ENCODE measurements at places on chromosomes 5 and 9. TPM values are rescaled to one million over a fixed set of nuclear protein-coding genes. Genes with fewer than 3 reads are reported as not detected.

SPATA31C1 gene
- not detected for polyA plus RNA-seq

PCDHA4 gene
- 0.53 TPM for polyA plus RNA-seq

SH3RF2 gene
- polyA plus RNA-seq, result 22.4 TPM

CHSY3 gene
- 0.15 TPM for polyA plus RNA-seq

ADGRV1 gene
- polyA plus RNA-seq, result 3.9 TPM

NEUROG1 gene
- not detected for polyA plus RNA-seq

HAVCR1 gene
- not detected for polyA plus RNA-seq

LMBRD2 gene
- 1.0 TPM for polyA plus RNA-seq

MSX2 gene
- polyA plus RNA-seq, result 0.47 TPM

PCDHGA10 gene
- polyA plus RNA-seq, result 0.26 TPM

LCN1 gene
- not detected for polyA plus RNA-seq

IL33 gene
- 3.4 TPM for polyA plus RNA-seq

LECT2 gene
- not detected for polyA plus RNA-seq

OR1N2 gene
- polyA plus RNA-seq, result not detected

PLAC8L1 gene
- polyA plus RNA-seq, result 0.87 TPM

LCN15 gene
- polyA plus RNA-seq, result not detected

PCDHGA4 gene
- 0.61 TPM for polyA plus RNA-seq

MARCOL gene
- polyA plus RNA-seq, result not detected

MIGA2 gene
- 27.8 TPM for polyA plus RNA-seq

BRD3OS gene
- 4.8 TPM for polyA plus RNA-seq

PCDHB14 gene
- polyA plus RNA-seq, result 2.9 TPM

FOXI1 gene
- 0.38 TPM for polyA plus RNA-seq

RBM18 gene
- polyA plus RNA-seq, result 4.9 TPM

NOXA1 gene
- 45.5 TPM for polyA plus RNA-seq

SPINK7 gene
- not detected for polyA plus RNA-seq

QRFP gene
- polyA plus RNA-seq, result not detected

CCL21 gene
- polyA plus RNA-seq, result 53.5 TPM

EGFLAM gene
- polyA plus RNA-seq, result 1.5 TPM

IFNA5 gene
- not detected for polyA plus RNA-seq

OTULINL gene
- polyA plus RNA-seq, result 4.6 TPM

PCDHB12 gene
- polyA plus RNA-seq, result 1.3 TPM

GALNT12 gene
- 4.2 TPM for polyA plus RNA-seq

All from pancreas (tissue), 10 donors.